BJ (cell line): ENCODE measurements at places on chromosomes 12 and 14. TPM values are rescaled to one million over a fixed set of nuclear protein-coding genes. Genes with fewer than 3 reads are reported as not detected.

GRCh38 chr14:99231850-99232713 lies 39.9 kb downstream of the BCL11B start:
- DNase-seq: no peak

Gene POTEM
- polyA plus RNA-seq: not detected in 2 replicates

Gene OR6J1
- not detected in 2 replicates for polyA plus RNA-seq

Gene KRT2
- polyA plus RNA-seq: not detected in 2 replicates

DNA sequence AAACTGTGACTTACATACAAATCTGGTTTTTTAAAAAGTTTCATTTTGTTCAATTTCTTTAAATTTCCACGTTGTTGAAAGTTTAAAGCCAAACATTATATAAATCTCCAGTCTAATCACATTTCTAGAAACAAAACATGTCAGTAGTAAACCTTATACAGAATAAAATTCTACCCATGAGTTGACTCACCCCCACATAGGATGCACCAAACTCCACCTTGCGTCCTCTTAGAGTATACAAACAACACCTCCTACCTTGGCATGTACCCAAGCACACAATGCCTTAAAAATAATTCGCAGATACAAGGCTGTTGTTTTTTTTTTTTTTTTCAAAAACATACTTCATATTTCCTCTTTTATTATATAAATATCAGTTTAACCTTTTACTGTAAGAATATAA lies 3.3 kb downstream of the FBXL14 start:
- no peak for DNase-seq

- no peak for DNase-seq
Observed at GRCh38 chr12:44525806-44526654, 350.1 kb downstream of the NELL2 start.

DNA sequence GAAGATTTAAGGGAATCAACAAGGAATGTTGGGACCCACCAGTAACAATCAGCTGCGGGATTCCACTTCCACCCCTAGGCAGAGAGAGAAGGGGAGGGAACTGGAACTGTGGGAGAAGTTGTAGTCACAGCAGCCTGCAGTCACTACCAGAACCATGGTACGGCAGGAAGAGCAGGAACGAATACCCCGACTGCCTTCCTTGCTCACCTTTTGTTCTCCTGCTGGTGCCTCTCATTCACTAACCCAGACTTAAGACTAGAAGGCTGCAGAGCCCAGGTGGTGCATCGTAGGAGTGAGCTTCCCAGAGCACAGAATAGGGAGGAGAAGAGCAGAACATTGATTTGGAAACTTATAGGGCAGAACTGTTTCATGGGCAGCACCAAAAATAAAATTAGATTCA lies 154.2 kb downstream of the DYRK2 start:
- no peak for DNase-seq

Gene SLC4A8
- 4.9 and 7.3 TPM in 2 replicates for polyA plus RNA-seq

Gene RXYLT1
- polyA plus RNA-seq: 7.3 and 12.9 TPM in 2 replicates

GRCh38 chr14:35766036-35766699 lies 42.9 kb downstream of the RALGAPA1 start:
- DNase-seq: no peak

GRCh38 chr14:99681832-99682148 lies 2.3 kb upstream of the CYP46A1 start:
- no peak for DNase-seq

Gene PTPRO
- 0.23 and 0.60 TPM in 2 replicates for polyA plus RNA-seq

- DNase-seq: no peak
Observed at GRCh38 chr14:26593357-26593756, 4.5 kb downstream of the NOVA1 start.

Gene FAR2
- polyA plus RNA-seq: 17.1 and 23.7 TPM in 2 replicates

DNA sequence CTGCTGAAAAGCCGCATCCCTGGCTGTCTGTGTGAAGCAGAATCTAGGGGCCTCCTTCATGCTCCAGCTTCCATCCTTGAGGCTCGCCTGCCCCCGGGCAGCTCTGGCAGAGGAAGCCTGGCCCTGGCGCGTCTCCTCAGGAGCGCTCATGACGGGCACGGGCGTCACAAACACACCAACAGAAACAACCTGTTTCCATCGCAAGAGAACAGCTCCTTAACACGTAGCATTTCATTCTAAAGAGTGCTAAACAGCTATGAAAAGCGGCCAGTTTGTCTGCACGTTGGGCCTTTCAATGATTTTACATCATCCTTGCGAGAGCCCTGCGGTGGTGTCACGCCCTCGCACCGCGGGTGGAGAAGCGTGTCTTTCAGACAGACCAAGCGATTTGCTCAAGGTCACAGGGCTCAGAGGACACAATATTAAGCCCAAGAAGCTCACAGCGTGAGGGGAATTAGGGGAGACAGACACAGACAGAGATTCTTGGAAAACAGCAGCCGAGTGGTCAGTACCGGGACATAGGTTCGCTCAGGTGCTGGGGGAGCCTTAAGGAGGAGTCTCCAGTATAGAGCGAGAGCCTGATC lies 4.9 kb downstream of the ADGRD1 start:
- no peak for DNase-seq

GRCh38 chr12:3445119-3445978 lies 45.7 kb upstream of the PRMT8 start:
- no peak for DNase-seq

DNA sequence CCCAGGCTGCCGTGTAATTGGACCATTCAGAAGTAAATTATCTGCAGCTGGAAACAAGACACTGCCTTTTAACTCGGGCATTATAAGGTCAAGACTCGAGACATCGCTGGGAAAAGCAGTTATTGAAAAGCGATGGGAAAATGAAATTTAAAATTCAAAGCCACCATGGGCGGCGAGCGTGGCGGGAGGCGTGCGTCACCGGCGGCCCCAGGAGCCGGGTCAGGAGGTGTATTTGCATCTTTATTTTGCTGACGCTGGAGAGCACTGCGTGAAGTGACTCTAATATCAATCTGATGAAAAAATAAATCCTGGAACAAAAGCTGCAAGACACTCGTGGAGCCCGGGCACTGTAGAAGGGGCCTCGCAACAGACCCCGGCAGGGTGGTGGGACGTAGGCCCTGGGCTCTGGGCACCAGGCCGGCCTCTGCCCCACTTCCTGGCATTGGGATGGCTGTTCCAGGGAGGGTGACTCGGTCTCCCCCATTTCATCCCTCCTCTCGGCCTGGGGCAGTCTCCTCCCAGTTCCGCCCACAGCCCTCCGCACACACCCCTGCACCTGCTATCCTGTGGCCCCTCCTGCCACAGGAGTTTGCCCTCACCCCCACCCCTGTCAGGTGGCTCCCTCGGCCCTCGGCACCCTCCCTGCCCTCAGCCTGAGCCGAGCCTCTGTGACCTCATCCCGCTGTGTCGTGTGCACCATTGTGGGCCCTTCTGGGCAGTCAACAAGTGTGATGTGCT lies 196.2 kb downstream of the KIF26A start:
- no peak for DNase-seq

Gene CFAP251
- 1.3 and 1.5 TPM in 2 replicates for polyA plus RNA-seq

- no peak for DNase-seq
Observed at GRCh38 chr12:111558107-111558376, 41.1 kb downstream of the ATXN2 start.

- no peak for DNase-seq
Observed at GRCh38 chr14:59998564-59998963, 78.6 kb downstream of the LRRC9 start.

DNA sequence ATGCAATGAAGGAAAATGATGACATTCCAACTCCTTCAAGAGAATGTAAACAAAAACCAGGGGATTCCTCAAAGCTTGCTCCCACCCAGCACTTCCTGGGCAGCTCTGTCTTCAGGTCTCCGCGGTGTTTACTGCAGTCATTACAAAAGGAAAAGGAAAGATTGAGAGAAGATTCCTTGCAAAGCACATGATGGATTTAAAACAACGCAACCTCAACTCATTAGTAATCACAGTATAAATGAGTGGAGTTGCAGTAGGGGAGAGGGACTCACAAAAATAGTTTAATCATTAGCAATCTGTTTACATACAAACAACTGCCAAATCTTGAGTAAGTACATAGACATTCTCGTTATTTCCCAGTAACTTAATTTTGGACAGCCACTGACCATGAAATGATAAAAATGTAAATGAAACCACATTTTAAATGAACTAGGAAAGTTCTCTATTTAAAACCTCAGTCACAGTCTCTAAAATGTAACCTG lies 49.7 kb upstream of the OVCH1 start:
- peak; percentile 93 for DNase-seq

- DNase-seq: peak; percentile 74
Observed at GRCh38 chr12:70645494-70646317, 8.5 kb upstream of the PTPRB start.

Gene SYNDIG1L
- not detected in 2 replicates for polyA plus RNA-seq

Gene ALKBH2
- 19.6 and 23.3 TPM in 2 replicates for polyA plus RNA-seq

DNA sequence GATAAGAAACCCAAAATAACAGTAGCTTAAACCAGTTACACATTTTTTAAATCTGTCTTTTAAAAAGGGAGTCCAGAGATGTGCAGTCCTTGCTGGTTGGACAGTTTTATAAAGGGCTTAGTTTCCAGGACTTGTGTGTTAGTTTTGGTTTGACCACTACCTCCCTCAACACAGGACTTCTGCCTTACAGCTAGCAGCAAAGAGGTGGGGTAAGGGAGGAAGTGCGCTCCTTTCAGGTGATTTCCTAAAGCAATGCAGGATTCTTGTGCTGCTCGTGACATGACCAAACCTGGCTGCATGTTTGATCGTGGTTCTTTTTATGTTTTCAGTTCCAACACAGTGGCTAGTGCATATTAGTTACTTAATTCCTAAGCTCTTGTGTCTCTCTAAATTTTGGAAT lies 266.2 kb downstream of the TMTC2 start:
- no peak for DNase-seq

GRCh38 chr12:43357141-43357540 lies 194.9 kb downstream of the ADAMTS20 start:
- no peak for DNase-seq

- no peak for DNase-seq
Observed at GRCh38 chr12:124044809-124045321, 71.8 kb downstream of the ZNF664 start.
